Activated T-cell treated with anti-CD3 and anti-CD28 coated beads, Interleukin-2, amount 50 U/mL, for 4 hours (primary cell): ENCODE measurements at places on chromosomes 7 and 10. TPM values are rescaled to one million over a fixed set of nuclear protein-coding genes. Genes with fewer than 3 reads are reported as not detected.

Gene PTPRZ1
- total RNA-seq: 0.05 TPM

Gene CALML5
- total RNA-seq: not detected

Gene NODAL
- not detected for total RNA-seq

Gene INPP5A
- 8.8 TPM for total RNA-seq

Gene PPP1R9A
- 0.08 TPM for total RNA-seq

Gene ZNF438
- total RNA-seq: 1.2 TPM

Gene WASL
- total RNA-seq: 5.4 TPM

Gene OPN1SW
- not detected for total RNA-seq

Gene STYXL1
- 20.6 TPM for total RNA-seq

Gene CFTR
- total RNA-seq: 0.16 TPM

Gene CLCN1
- not detected for total RNA-seq

Gene GRM8
- total RNA-seq: not detected

Gene NUPR2
- total RNA-seq: not detected

Gene TSPAN12
- total RNA-seq: 0.20 TPM

- no peak for DNase-seq
Observed at GRCh38 chr10:132589015-132589414, 51.4 kb downstream of the INPP5A start.

DNA sequence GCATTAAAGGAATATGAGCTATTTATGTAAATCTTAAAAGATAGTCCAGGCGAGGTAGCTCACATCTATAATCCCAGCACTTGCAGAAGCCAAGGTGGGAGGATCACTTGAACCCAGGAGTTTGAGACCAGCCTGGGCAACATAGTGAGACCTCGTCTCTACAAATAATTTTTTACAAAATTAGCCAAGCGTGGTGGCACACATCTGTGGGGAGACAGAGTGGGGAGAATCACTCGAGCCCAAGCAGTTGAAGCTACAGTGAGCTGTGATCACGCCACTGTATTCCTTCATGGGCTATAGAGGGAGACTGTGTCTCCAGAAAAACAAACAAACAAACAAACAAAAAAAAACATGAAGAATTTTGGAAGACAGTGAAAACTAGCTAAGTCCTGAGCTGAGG is 28.4 kb downstream of the HERC4 start:
- DNase-seq: no peak

GRCh38 chr7:24943096-24943948 is 36.7 kb downstream of the OSBPL3 start:
- no peak for DNase-seq

- DNase-seq: no peak
Observed at GRCh38 chr10:124288486-124288885, 130.2 kb downstream of the OAT start.

- DNase-seq: no peak
Observed at GRCh38 chr10:14605231-14605925, 169.3 kb downstream of the FAM107B start.

DNA sequence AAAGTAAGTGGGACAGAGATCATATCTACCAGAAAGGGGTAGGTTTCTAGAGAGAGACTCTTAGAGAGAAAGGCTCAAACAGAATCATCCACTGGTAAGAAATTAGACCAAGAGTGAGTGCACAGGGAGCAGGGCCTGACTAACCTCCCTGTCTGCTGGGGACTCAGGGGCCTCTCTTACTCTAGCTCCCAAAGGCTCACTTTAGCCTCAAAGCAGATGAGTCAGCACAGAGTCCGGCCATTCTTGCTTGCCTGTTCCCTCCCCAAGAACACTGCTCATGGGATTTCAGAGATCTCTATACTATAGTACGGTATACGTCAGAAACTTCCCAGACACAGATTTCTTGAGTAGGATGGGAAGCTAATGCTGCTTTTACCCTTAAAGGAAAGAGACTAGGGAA is 32.7 kb downstream of the RBM28 start:
- DNase-seq: no peak

DNA sequence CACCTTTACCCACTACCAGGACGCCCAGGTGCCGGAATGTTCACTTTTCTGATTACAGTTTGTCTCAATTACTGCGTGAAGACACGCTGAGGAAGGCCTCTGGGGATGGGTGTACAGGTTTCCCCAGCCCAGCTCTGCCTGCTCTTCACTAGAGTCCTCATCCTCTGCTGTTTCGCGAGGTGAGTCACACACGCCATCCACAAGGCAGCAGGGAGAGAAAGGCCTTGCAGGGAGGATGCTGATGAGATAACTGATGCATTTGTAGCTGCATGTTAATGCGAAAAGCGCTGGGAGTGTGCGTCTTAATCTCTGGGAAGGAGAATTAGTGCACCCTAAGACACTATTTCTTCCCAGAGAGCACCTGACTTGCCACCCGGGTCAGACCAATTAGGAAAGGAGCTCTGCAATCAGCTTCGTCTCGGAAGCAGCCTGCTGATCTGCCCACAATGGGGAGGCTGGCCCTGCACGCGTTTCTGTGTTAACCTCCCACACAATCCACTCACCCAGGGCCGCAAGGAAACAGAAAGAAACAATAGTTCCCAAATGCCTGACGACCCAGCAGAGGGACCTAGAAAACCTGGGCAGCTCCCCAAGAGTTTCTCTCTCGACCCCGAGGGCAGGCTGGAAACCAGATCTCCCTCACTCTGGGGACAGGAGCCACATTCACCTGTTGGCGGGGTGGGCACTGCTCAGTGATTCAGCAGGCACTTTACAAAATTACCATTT is 578.7 kb downstream of the GLRX3 start:
- no peak for DNase-seq

DNA sequence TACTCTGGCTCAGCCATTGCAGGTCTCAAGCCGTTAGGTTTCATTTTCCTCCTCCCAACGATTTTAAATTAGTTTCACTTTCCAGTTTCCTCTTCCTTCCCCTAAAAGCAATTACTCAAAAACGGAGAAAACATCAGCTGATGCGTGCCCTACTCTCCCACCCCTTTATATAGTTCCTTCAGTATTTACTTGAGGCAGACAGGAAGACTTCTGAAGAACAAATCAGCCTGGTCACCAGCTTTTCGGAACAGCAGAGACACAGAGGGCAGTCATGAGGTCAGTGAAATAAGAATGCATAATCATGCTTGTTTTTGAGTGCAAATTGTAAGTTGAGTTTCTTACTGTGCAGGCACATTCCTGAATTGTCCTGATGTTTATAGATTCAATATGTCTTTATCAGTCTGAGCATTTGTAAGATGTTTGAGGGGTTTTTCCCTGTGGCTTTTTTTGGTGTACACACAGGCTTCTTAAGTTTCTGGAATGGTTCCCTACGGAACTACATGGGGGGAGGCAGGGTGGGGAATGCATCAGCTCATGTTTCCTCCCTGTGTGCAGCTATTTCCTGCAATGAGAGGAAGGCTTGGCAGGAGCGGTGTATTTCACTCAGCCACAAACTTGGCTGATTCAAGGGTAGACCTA is at the start of gene IFIT3:
Gene IFIT3, plus strand, starts transcription at position 195 of the 639 bp plus-strand sequence. Its CDS starts 77 bp downstream, at position 272.
- no peak for DNase-seq

GRCh38 chr7:106770191-106770590 is 94.9 kb upstream of the PIK3CG start:
- no peak for DNase-seq

- DNase-seq: no peak
Observed at GRCh38 chr10:125568156-125568555, 114.8 kb downstream of the TEX36 start.

- DNase-seq: no peak
Observed at GRCh38 chr10:125549653-125550052, 133.3 kb downstream of the TEX36 start.

GRCh38 chr10:17379151-17379690 is 75.2 kb downstream of the ST8SIA6 start:
- no peak for DNase-seq

- DNase-seq: peak; percentile 17
Observed at GRCh38 chr7:133484086-133484485, 231.2 kb downstream of the EXOC4 start.

GRCh38 chr10:132170561-132171361 is 16.0 kb upstream of the DPYSL4 start:
- no peak for DNase-seq

- DNase-seq: no peak
Observed at GRCh38 chr7:66920256-66920655, 769 bp upstream of the TMEM248 start.

- DNase-seq: no peak
Observed at GRCh38 chr10:122154545-122155366, 116.3 kb upstream of the BTBD16 start.

DNA sequence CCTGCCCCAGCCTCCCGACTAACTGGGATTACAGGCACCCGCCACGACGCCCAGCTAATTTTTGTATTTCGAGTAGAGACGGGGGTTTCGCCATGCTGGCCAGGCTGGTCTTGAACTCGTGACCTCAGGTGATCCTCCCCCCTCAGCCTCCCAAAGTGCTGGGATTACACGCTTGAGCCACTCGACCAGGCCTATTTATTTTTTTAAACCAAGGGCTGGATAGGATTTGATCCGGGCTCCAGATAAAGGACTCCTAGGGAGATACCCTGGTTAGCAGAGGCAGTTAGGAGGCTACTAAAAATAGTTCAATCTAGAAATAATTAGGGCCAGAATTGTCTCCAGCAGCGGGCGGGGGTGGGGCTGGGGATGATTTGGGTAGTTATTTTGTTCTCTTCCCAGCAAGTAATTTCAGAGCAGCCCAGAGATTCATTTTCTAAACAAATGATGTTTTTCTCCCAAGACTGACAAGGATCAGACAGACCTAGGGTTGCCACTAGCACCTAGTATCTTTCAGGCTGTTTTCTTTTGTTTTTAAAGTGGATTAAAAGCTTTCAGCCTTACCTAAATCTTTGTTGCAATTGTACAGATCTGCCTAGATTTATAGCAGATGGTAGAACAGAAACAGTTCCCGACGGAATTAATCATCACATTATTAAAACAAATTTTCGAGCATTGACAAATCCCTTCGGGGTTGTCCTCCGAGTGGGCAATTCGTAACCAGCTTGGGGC is 859 bp upstream of the SMC3 start:
- DNase-seq: no peak

GRCh38 chr10:45557275-45557905 is 115.2 kb downstream of the ZFAND4 start:
- no peak for DNase-seq

DNA sequence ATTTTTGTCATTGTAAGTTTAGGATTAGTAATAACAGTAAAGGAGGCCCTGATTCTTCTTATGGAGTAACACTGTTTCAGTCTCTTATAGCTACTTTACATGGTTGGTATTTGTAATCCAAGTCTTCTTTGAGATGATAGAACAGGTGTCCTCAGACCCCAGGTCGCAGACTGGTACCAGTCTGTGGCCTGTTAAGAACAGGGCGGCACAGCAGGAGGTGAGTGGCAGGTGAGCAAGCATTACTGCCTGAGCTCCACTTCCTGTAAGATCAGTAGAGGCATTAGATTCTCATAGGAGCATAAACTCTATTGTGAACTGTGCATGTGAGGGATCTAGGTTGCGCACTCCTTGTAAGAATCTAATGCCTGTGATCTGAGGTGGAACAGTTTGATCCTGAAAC is 77.3 kb downstream of the STK31 start:
- no peak for DNase-seq

- no peak for DNase-seq
Observed at GRCh38 chr7:36506820-36507219, 117.2 kb downstream of the ANLN start.

GRCh38 chr10:93266858-93267257 is 193.2 kb downstream of the CYP26A1 start:
- no peak for DNase-seq

DNA sequence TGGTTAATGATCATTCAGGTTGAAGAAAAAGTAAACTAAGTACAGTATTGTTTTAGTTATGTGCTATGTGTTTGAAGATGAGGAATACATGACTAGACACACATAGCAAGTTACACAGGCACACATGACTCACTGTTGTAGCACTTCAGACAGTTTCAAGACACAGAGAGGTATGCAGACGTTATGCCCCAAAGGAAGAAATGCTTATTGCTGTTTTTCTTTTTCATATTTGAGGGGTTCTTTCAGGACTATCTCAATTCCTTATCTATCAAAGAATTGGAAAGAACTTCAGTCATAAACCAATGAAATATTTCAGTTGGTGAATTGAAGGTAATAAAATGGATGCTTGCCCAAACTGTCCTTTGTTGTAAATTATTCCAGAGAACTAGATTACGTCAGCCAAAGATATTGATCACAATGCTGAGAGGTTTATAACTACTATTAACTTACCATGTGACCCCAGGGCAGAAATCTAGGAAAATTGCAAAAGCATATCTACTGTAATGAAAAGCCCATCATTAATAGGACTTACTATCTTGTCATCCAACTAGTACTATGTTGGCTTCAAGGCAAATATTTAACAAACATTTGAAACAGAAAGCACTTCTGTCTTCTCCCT is 61.2 kb upstream of the CAPZA2 start:
- DNase-seq: no peak

- DNase-seq: no peak
Observed at GRCh38 chr7:131919920-131920709, 363.7 kb upstream of the PODXL start.

DNA sequence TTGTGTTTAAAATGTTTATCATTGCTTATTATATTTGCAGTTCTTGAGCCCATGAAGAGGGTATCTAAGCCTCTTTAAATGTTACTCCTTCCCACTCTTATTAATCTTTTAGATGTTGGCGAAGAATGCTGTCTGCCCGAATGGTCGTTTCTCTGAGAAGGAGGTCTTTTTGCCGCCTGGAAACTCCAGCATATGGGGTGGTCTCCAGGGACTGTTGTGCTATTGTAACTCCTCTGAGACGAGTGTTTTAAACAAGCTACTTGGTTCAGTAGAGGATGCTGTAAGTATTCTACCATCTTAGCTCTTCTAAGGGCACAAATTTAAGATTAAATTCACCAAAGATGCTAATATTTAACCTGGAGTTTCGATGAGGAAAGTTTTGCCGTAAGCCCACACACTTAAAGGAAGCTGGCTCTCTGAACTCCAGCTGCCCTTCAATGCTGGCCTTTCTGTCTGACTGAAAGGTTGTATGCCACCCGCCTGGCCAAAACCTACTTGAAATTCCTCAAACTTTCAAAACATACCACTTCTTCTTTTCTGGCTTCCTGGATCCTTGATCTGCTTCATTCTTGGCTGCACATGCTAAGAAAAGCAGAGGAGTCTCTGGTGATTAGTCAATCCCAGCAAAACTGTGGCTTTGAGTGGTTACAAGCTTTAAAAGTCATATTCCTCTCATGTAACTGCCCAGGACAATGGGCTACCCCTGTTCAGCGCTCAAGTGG is 74.7 kb downstream of the ABCA13 start:
- DNase-seq: no peak

DNA sequence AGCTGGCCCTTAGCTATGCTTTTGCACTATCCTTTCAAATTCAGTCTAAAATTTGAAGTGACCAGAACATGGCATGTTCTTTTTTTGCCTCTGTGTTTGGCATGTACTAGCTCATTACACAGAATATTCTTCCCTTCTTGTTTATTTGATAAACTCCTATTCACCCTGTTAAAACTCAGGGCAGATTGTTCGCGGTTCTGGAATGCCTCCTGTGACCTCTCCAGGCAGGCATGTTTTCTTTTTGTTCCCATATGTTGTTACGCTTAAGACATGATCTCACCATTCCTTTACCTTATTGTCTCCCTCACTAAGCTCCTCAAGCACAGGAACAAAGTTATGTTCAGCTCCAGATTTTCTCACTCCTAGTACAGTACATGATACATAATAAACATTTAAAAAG is 181.7 kb downstream of the CCSER2 start:
- no peak for DNase-seq

GRCh38 chr10:96211764-96212163 is 59.6 kb downstream of the BLNK start:
- DNase-seq: no peak

- no peak for DNase-seq
Observed at GRCh38 chr7:137753948-137754851, 92.6 kb downstream of the DGKI start.

- no peak for DNase-seq
Observed at GRCh38 chr7:80869106-80869784, 49.6 kb downstream of the SEMA3C start.

- no peak for DNase-seq
Observed at GRCh38 chr7:39700932-39701331, 77.6 kb downstream of the RALA start.
